Retina (tissue), 1 donor: ENCODE measurements at places on chromosomes 13 and 19.

DNA sequence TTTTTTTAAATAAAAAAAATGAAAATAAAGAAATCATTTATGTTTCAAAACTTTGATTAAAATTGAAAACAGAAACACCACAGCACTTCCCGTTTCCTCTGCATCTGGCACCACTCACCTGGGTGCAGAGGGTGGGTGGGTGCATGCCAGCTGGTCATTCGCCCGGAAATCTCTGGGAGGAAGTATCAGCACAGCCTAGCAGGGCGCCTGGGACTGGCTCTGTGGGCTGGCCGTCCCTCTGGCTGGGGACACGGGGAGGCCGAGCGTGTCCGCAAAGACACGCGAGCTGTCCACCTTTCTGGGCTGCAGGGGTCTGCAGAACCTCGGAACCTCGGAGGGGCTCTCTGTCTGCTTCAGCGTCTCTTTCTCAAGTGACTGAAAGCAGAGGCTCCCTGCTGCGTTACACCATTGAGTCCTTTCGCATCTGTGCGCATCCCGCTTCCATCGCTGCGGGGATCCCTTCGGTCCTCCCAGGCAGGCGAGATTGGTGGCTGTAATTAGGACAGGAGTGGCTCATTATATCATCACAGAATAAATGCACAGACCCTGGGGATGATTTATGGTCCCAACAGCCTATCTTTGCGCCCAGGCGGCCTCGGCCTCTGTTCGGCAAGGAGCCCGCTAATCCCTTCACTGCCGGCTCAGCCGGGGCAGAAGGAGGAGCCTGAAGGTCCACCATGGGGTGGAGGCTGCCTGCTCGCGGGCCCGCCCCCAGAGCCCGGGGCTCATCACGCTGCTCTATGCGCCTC lies 17.2 kb downstream of the CRTC1 start:
- DNase-seq, result peak; percentile 87

DNA sequence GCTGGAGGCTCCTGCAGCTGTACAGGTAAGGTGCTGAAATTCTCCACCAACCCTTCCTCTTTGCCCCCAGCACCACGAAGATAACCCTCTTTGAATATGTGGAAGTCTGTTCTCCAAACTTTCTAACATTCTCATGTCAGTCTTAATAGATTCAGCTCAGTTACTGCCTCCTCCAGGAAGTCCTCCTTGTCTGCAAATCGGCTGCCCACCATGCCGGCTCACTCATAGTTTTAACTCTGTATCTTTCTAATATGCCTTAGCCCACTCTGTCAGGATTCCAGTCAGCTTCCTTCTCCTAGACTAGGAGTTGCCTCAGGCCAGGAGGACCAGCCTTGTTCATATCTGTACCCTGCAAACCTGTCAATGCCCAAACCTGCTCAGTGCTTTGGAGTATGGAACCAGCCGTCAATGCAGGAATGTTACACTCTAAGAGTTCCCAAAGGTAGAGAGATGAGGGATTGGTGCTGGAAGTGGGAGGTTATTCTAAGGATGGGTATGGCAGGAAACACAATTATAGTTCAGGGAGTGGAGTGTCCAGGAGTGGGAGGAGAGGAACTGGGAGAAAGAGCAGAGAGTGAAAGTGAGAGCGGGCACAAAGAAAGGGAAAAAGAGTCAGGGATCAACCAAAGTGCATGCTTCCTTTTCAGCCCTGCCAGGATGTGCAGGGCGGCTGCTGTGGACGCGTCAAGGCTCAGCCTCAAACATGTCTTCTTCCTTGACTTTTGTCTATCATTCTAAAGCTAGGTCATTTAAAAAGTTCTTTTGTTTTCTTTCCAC lies 38.0 kb upstream of the ALOX5AP start:
- no peak for DNase-seq

DNA sequence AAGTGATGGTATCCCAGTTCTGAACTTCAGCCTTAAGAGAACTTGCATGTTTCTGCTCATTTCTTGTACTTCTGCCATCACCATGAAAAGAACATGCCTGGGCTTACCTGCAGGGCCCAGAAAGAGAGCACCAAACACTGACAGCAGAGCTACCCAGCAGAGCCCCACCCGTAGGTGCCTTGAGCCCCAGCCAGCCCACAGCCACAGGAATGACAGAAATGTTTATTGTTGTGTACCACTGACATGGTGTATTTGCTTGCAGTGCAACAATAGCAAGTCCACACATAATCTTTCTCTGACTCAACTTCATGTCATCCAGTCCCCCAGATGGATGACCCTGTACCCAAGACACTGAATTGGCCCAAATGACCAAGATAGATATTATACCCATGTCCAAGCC lies 195.2 kb downstream of the TSHZ3 start:
- no peak for DNase-seq

- no peak for DNase-seq
These were observed 26.7 kb upstream of the TMEM255B start for GRCh38 chr13:113732176-113732960.
